ENCODE measurements at places on chromosomes 7 and 10. TPM values are rescaled to one million over a fixed set of nuclear protein-coding genes. Genes with fewer than 3 reads are reported as not detected.

GRCh38 chr7:155916926-155917655, 104.8 kb upstream of the SHH start:
- no peaks in the 10 kb centered on the region for H3K27me3 ChIP-seq
- no peak for DNase-seq
- H3K36me3 ChIP-seq: no peaks in the 10 kb centered on the region
- H3K27ac ChIP-seq: no peak overlapping the region
- no peak overlapping the region for H3K4me3 ChIP-seq
- no peaks in the 10 kb centered on the region for H3K4me1 ChIP-seq

- H3K27ac ChIP-seq: no peak overlapping the region
- no peaks in the 10 kb centered on the region for H3K4me1 ChIP-seq
- H3K27me3 ChIP-seq: no peaks in the 10 kb centered on the region
- DNase-seq: no peak
- no peak overlapping the region for H3K4me3 ChIP-seq
These were observed 61.1 kb downstream of the GRID1 start for GRCh38 chr10:86305521-86305920.

DNA sequence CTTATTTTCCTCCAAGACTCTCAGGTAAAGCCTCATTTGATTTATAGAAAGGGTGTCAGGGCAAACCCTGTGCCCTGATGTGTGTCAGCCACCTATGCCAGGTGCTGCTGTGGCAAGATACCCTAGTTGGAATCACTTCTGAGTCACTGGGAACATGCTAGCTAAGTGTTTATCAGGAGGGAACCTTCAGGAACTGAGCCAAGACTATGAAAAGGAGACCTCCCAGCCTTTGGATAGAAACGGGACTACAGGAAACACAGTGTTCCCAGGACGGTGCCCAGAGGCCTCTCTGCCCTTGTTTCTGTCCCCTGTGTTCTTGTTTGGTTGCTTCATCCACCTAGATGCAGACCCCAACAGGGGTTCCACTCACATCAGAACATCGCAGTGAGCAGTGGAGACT, 28.5 kb downstream of the CNNM1 start:
- no peaks in the 10 kb centered on the region for H3K36me3 ChIP-seq
- no peak overlapping the region for H3K4me3 ChIP-seq
- H3K4me1 ChIP-seq: no peaks in the 10 kb centered on the region
- no peak for DNase-seq

The BAMBI gene
- 14.9 TPM for total RNA-seq

- no peaks in the 10 kb centered on the region for H3K36me3 ChIP-seq
- peaks cover 50% of the 10 kb centered on the region for H3K4me1 ChIP-seq
- H3K27me3 ChIP-seq: no peaks in the 10 kb centered on the region
- DNase-seq: no peak
- H3K4me3 ChIP-seq: no peak overlapping the region
These were observed 180.0 kb downstream of the LRMDA start for GRCh38 chr10:75611172-75611992.
